Endothelial cell (in vitro differentiated cells): ENCODE measurements at places on chromosomes 2 and 18.

DNA sequence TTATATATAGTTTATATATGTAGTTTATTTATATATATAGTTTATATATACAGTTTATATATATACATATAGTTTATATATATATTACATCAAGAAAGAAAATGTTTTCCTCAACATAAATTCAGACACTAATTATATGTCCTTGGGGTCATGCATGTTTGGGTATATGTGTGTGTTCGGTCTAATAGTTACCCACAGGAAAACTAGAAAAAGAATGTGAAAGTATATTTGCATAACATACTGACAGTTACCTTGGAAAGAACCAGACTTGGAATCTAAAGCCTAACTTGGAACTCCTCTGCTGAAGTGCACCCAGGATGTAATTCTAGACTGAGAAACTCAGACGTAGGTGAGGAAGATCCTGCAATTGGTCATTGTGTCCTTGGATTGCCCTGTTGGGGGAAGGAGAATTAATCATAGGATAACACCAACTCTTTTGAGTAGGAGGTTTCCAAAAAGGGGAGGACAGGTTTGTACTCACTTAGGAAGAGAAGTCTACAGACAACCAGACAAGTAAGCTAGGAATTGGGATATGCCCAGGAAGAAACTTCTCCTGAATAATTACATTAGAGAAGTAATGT is 8.9 kb upstream of the SLC25A12 start:
- H3K27me3 ChIP-seq = peaks cover 1% of the 10 kb centered on the region
- no peak for DNase-seq
- no peak overlapping the region for H3K27ac ChIP-seq
- no peak overlapping the region for H3K4me3 ChIP-seq

DNA sequence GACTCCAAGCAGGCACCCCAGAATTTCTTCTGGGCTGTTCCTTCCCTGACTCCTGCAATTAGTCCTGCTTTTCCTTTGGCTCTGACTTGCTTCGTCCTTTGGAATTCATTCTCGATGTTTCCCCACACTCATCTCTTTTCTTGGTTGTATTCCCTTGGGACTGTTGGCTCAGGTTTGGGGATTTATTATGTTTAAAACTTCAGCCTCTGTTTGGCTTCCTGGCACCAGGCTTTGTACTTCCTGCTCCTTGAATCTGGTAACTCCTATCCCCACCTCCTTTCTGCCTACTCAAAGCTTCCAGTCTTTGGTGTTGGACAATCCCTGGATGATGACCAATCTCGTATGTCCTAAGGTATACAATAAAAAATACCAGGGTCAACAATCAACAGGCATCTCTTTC is 1.8 kb upstream of the KCNE4 start:
- H3K27ac ChIP-seq = no peak overlapping the region
- H3K4me3 ChIP-seq = no peak overlapping the region
- H3K36me3 ChIP-seq = no peaks in the 10 kb centered on the region
- DNase-seq = no peak
- peaks cover 3% of the 10 kb centered on the region for H3K4me1 ChIP-seq
- H3K27me3 ChIP-seq = no peaks in the 10 kb centered on the region

DNA sequence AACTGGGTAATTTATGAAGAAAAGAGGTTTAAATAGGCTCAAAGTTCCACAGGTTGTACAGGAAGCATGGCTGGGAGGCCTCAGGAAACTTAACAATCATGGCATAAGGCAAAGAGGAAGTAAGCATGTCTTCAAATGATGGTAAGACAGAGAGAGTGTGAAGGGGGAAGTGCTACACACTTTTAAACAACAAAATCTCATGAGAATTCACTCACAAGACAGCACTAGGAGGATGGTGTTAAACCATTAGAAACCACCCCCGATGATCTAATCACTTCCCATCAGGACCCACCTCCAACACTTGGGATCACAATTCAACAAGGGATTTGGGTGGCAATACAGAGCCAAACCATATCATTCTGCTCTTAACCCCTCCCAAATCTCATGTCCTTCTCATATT is 34.9 kb downstream of the CFAP210 start:
- no peak overlapping the region for H3K4me3 ChIP-seq
- DNase-seq = no peak
- no peaks in the 10 kb centered on the region for H3K36me3 ChIP-seq

GRCh38 chr2:156999661-157000060 is 257.8 kb upstream of the GALNT5 start:
- DNase-seq = no peak
- H3K27me3 ChIP-seq = no peaks in the 10 kb centered on the region

GRCh38 chr2:47198985-47199451 is 43.9 kb upstream of the STPG4 start:
- no peak for DNase-seq
- H3K27ac ChIP-seq = no peak overlapping the region
- peaks cover 5% of the 10 kb centered on the region for H3K4me1 ChIP-seq
- no peak overlapping the region for H3K4me3 ChIP-seq
- no peaks in the 10 kb centered on the region for H3K27me3 ChIP-seq
